Smooth muscle cell of trachea (primary cell): ENCODE measurements at places on chromosomes 16 and 17. TPM values are rescaled to one million over a fixed set of nuclear protein-coding genes. Genes with fewer than 3 reads are reported as not detected.

TMIGD1 gene
- total RNA-seq: not detected in 2 replicates

MC1R gene
- 7.1 and 10.3 TPM in 2 replicates for total RNA-seq

TOP2A gene
- total RNA-seq: 6.5 and 149 TPM in 2 replicates

EFNB3 gene
- total RNA-seq: 0.83 and 1.0 TPM in 2 replicates

ZNF18 gene
- total RNA-seq: 14.0 and 16.0 TPM in 2 replicates

TERB1 gene
- total RNA-seq: not detected in 2 replicates

MRTFB gene
- total RNA-seq: 11.1 and 13.4 TPM in 2 replicates

TMEM132E gene
- not detected in 2 replicates for total RNA-seq

KRTAP4-5 gene
- not detected in 2 replicates for total RNA-seq

CFAP119 gene
- 0.66 and 2.9 TPM in 2 replicates for total RNA-seq

GUCY2D gene
- total RNA-seq: 0.17 TPM in 1 of 2 replicates, not detected in the other

CDH11 gene
- total RNA-seq: 176 and 228 TPM in 2 replicates

SYCE1L gene
- total RNA-seq: 0.50 and 0.58 TPM in 2 replicates

NRN1L gene
- 0.73 TPM in 1 of 2 replicates, not detected in the other for total RNA-seq

TCAP gene
- 0.29 and 0.50 TPM in 2 replicates for total RNA-seq

KRT20 gene
- total RNA-seq: not detected in 2 replicates

CNGB1 gene
- total RNA-seq: not detected in 2 replicates

ASIC2 gene
- total RNA-seq: 0.15 and 0.66 TPM in 2 replicates

NOD2 gene
- under 0.01 and 0.66 TPM in 2 replicates for total RNA-seq

KRTAP9-2 gene
- total RNA-seq: not detected in 2 replicates

PEX12 gene
- 6.4 and 10.4 TPM in 2 replicates for total RNA-seq

TLCD2 gene
- 4.9 and 6.8 TPM in 2 replicates for total RNA-seq

CACNG1 gene
- total RNA-seq: not detected in 2 replicates

TMED6 gene
- total RNA-seq: 0.29 and 0.66 TPM in 2 replicates

CDRT15 gene
- total RNA-seq: not detected in 2 replicates

HSPB9 gene
- not detected in 2 replicates for total RNA-seq

PRPF8 gene
- 117 and 150 TPM in 2 replicates for total RNA-seq

RRAD gene
- total RNA-seq: 1.7 and 26.5 TPM in 2 replicates

MGAT5B gene
- total RNA-seq: 0.15 and 0.17 TPM in 2 replicates

KRT24 gene
- total RNA-seq: not detected in 2 replicates

HAGHL gene
- 16.4 and 21.5 TPM in 2 replicates for total RNA-seq

TMEM238L gene
- not detected in 2 replicates for total RNA-seq

POLR3K gene
- 2.0 and 3.6 TPM in 2 replicates for total RNA-seq

ENPP7 gene
- not detected in 2 replicates for total RNA-seq

GNG13 gene
- total RNA-seq: not detected in 2 replicates
